ENCODE measurements at places on chromosomes 2 and 18.

GRCh38 chr2:126802774-126803433, 95.8 kb upstream of the TEX51 start:
- DNase-seq: no peak

DNA sequence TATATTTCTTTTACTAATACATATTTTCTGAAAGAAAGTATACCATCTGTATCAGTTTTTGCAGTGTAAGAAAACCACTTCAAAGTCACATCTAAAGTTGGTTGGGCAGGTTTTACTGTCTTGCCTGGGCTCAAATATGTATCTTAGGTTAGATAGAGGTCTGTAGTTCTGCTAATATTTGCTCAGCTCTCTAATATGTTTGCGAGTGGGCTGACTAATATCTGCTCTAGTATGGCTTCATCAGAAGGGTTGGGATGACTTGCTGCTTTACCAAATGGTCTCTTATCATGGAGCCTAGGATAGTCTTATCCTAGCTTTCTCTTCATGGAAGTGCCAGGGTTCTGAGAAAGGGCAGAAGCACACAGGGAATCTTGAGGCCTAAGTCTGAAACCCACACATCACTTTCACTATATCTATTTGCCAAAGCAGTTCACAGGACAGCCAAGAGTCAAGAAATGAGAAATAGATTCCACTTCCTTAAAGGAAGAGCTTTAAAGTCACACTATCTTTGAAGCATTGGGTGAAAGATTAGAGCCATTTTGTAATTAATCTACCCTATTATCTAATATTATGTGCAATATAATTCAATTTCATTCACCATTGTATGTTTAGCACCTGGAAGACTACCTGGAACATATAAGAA, 610.0 kb downstream of the KCNJ3 start:
- no peak for DNase-seq

DNA sequence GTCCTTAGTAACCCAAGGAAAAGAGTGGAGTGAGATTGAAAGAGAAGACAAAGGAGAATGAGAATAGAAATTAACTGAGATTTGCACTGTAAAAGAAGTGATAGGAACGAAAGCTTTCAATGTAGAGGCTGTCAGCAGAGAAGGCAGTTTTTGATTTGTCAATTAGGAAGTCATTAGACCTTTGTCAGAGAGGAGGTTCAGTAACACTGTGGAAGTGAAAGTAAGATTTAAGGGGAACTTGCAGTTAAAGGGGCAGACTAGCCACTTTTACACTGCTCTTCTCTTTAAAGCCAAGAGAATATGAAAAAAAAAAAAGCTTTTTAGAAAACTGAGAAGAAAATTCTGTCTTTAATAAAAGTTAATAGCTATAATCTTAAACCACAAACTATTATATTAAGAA, 11.5 kb upstream of the KYNU start:
- DNase-seq: no peak

GRCh38 chr2:152050341-152050740, 48.5 kb downstream of the CACNB4 start:
- no peak for DNase-seq

All from NCI-H774 (cell line).